Glutamatergic neuron (in vitro differentiated cells): ENCODE measurements at places on chromosomes 13 and 19. TPM values are rescaled to one million over a fixed set of nuclear protein-coding genes. Genes with fewer than 3 reads are reported as not detected.

Gene TMC4
- not detected for total RNA-seq

Gene INSL3
- total RNA-seq: not detected

Gene RFPL4AL1
- 0.96 TPM for total RNA-seq

Gene CEACAM20
- total RNA-seq: not detected

Gene CERS4
- 27.3 TPM for total RNA-seq

Gene PIK3R2
- total RNA-seq: 36.4 TPM

Gene ZIM2
- total RNA-seq: not detected

Gene ZNF793
- total RNA-seq: 19.4 TPM

Gene CYSLTR2
- 4.9 TPM for total RNA-seq

Gene BCAM
- 47.1 TPM for total RNA-seq

Gene DUS3L
- 22.4 TPM for total RNA-seq

Gene GRK1
- total RNA-seq: 1.2 TPM

Gene TMPRSS9
- total RNA-seq: 0.29 TPM

Gene DPF1
- total RNA-seq: 33.8 TPM

Gene SIX5
- 2.0 TPM for total RNA-seq

Gene SWSAP1
- 2.1 TPM for total RNA-seq

Gene DLL3
- 788 TPM for total RNA-seq

Gene PRR22
- total RNA-seq: 3.1 TPM

Gene ZNF132
- 4.9 TPM for total RNA-seq

Gene ZNF491
- total RNA-seq: 26.0 TPM

Gene LRRC4B
- 28.5 TPM for total RNA-seq

Gene SLAIN1
- total RNA-seq: 120 TPM

Gene SELENOV
- total RNA-seq: 9.9 TPM

Gene CEACAM7
- not detected for total RNA-seq
